ENCODE measurements at places on chromosomes 5 and 9.

GRCh38 chr9:82117026-82117811 is 128.6 kb downstream of the SPATA31D1 start:
- peak; percentile 55 for DNase-seq

GRCh38 chr5:5339257-5339656 is 83.2 kb upstream of the ICE1 start:
- no peak for DNase-seq

DNA sequence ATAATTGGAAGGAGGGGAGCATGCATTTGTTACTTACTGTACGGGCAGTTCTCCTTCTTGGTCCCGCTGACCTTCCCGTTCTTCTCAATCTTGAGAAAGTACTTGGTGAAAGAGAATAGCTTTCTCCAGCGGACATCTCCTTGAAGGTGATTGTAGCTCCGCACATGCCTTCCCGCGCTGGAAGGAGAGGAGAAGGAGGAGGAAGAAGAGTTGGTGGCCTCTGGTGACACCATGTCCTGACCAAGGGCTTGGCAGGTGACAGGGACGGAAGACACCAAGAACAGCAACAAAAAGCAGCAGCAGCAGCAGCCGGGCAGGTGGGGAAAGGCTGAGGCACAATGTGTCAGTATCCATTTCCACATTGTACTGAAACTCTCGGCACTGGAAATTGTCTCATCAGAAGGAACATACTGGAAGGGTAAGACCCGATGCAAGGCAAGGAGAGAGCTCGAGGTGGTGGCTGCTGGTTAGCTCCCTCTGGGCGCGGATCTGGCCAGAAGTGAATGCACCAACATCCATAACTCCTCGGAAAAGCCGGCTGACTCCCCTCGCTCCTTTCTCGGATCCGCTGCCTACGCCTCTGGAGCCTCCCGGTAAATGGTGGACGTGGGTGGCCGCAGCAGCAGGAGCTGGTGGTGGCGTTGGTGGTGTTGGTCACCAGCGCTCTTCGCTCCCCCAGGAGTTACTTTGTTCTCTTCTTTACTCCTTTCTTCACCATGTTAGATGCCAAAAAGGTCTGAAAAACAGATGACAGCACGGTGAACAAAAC is 715 bp downstream of the FGF10 start:
- peak; percentile 47 for DNase-seq

GRCh38 chr5:149153751-149154610 is 12.7 kb downstream of the ABLIM3 start:
- peak; percentile 85 for DNase-seq

DNA sequence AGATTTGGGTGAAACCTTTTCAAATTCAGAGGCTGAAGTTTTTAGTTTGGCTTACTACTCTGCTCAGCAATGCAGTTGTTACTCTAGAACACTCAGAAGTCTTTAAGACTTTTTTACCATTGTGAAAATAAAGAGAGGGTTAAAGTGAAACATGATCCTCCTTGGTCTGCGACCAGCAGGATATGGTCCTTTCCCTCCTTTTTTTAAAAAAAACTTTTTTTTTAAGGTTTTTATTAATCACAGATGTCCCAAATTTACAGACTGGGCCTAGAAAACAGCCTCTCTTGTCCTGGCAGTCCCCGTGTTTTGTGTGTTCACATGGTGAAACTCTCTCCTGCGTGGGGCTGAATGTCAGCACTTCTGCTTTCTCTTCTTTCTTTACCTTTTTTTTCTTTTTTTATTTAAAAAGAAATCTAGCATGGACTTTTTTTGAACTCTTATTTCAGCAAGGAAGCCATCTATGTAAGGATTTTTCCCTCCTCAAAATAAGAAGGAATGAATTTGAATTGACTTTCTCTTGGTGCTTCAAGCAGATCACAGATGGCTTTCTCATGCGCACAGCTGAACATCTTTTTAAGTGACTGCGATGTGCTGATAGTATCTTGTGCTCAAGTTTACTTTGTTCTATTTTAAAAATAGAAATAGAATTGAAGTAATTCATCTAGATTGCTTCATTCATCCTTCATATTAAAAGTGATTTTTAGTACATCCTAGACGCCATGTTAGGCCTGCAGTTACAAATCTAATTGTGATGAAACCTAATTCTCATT is 128.7 kb upstream of the OTULINL start:
- peak; percentile 36 for DNase-seq

Measured in AG20443 (cell line).